ENCODE measurements at places on chromosomes 3 and 15.

- no peak for DNase-seq
Measured at GRCh38 chr3:107858876-107859275, 232.0 kb downstream of the CD47 start.

GRCh38 chr3:141878326-141878725 lies 1.9 kb downstream of the ATP1B3 start:
- DNase-seq, result no peak

DNA sequence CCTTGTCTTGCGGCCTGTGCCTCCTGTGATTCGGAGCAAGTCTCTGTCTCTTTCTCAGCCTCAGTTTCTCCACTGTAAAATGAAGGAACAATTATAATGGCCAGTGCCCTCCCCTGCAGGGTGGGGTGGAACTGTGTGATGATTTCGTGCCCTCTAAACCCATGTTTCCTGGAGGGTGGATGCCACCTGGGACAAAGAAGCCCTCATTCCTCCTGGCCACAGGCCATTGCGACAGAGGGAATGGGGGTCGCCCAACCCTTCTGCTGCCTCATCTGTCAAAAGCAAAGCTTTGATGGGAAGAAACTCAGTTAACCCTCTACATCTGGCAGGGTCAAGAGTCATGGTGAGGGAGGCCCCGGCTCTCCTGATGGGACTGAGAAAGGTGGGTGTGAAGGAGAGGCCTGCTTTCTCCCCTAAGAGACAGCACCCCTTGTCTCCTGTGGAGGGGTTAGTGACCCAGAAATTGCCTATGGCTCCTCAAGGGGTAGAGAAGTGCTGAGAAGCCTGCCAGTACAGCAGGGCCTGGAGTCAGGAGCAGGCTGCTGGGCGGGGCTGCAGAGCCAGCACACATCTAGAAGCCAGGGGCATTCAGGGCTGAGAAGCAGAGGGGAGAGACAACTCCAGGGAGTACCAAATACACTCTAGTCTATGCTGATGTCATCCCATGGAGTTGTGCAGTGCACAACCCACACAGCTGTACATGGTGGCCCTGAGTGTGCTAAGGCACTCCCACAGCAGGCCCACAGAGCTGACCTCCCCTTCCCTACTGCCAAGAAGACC lies 61.0 kb downstream of the PLXNA1 start:
- no peak for DNase-seq

DNA sequence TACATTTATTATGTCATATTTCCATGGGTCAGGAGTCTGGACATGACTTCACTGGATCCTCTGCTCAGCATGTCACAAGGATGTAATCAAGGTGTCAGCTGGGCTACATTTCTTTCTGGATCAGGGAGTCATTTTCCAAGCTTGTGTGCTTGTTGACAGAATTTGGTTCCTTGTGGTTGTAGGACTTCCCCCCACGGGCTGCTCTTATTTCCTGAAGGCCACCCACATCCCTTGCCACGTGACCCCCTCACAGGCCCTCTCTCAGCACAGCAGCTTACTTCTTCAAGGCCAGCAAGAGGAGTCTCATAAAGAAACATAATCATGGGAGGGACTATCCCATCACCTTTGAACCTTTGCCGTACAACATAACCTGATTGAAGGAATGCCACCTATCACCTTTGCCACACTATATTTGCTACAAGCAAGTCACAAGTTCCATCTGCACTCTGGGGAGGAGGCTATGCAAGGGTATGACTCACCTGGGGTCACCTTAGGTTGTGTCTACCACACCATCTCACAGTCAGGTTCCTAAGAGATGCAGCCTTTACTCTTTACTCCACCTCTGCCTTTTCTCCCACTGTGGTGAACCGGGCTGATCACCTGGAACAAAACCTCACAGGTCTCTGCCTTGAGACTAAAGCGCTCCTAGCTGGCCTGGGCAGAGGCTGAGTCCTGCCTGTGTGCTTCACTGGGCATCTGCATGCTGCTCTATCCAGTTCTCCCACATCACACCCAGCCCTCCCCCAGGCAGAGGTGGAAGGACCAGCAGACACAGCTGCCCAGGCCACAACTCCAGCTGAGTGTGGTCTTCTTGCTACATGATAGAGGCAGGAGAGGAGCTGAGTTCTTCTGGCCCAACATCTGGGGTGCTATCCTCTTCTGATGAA lies 13.5 kb downstream of the RAB6B start:
- DNase-seq, result no peak

DNA sequence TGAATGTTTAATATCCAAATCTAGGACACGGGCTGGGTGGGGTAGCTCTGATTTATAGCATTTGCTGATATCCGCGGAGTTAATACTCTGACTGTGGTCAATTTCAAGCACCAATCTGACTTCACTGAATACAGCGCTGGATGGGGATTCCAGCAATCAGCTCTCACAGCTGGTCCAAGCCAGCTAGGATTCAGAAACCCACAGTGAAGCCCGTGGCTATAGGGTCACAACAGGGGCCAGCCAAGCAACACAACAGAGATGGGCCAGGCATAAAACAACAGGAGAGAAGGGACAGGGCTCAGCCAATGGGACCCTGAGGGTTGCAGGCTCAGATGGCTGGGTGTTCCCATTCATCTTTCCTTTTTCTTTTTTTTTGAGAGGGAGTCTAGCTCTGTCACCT lies 5.4 kb upstream of the LMAN1L start:
- DNase-seq, result no peak

DNA sequence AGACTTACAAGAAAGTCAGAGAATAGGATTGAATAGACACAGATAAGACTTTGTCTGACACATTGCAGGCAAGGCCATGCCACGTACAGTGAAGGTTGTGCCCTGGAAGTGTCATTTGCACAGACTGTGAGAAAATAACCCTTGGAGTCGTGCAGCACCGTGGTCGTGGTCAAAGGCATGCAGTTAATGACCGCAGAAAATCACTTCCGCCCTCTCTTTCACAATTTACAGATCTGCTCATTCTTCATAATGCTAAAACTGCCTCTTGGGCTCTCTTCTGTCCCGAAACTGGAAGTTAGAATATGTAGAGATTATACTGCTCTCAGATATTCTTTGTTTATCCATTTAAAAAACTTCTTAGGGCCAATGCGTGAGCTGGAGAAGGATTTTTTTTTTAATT lies 73.2 kb upstream of the CTXND1 start:
- DNase-seq, result no peak

- DNase-seq, result no peak
Measured at GRCh38 chr3:126355777-126356372, 1.3 kb downstream of the KLF15 start.

DNA sequence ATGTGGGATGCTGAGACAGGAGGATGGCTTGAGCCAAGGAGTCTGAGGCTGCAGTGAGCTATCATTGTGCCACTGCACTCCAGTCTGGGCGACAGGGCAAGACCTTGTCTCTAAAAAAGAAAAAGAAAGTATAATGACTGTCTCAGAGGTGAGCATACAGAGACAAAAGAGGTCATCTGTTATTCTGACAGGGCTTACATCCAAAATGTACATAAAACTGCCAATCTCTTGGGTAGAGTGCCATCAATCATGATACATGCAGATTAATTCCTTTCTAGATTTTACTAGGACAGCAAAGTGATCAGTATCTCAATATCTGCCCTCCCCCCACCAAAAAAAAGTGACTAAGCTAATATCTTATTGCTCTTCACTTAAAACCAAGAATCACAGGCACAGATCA lies 41.0 kb downstream of the RFX7 start:
- no peak for DNase-seq

DNA sequence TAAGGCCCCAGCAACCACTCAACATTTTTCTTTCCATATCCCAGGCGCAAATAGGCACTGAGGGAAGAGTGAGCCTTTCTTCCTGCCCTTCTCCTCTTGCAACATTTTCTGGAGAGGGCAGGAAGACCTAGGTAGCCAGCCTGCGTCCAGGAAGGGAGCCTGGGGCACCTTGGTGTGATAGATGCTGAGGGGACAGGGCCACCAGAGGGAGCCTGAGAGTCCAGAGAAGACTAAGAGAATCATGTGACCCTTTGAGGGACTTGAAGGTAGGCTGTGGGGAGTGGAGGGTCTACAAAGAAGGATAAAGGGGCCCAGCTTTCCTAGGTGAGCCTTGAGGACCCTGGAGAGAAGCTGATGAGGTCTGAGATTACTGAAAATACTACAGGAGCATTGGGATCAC lies 346.6 kb downstream of the CNTN6 start:
- no peak for DNase-seq

DNA sequence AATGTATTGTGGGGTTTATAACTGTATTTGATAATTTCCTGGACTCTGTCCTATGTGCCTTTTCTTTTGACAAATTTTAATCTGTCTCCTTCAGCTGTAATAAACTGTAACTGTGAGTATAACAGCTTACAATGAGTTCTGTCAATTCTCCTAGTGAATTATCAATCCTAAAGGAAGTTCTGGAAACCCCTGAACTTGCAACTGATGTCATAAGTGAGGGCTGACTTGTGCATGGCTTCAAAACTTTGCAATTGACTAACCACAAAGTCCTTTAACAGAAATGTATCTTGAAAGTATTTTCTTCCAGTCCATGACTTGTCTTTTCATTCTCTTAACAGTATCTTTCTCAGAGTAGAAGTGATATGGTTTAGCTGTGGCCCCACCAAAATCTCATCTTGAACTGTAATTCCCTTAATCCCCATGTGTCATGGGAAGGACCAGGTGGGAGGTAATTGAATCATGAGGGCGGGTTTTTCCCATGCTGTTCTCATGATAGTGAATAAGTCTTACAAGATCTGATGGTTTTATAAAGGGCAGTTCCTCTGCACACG lies 108.3 kb downstream of the TFDP2 start:
- no peak for DNase-seq

GRCh38 chr3:187955587-187955952 lies 198.4 kb upstream of the LPP start:
- DNase-seq, result no peak

- no peak for DNase-seq
Measured at GRCh38 chr3:53628536-53629401, 134.4 kb downstream of the CACNA1D start.

- no peak for DNase-seq
Measured at GRCh38 chr15:43930556-43930955, 103.8 kb downstream of the WDR76 start.

DNA sequence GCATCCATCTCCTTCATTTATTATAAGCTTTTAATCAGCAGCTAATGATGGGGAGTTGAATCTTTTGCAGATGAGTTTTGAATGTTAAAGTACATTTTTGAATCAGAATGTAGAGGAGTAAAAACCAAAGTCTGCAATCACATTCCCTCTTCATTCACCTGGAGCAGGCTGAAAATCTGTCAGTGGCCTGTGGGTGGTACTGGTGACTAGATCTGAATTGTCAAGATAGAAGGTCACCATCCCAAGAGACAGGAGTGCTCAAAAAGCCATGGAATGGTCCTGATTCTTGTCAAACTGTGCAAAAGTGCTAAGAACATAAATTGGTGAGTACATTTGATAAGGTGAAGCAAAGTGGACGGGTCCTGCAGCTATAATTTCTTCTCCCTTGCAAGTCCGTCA lies 881.3 kb upstream of the NR2F2 start:
- DNase-seq, result no peak

GRCh38 chr3:26768068-26768651 lies 145.6 kb downstream of the LRRC3B start:
- no peak for DNase-seq

- no peak for DNase-seq
Measured at GRCh38 chr3:27094721-27095120, 274.5 kb downstream of the NEK10 start.

Data from activated CD8-positive, alpha-beta memory T cell treated with anti-CD3 and anti-CD28 coated beads for 1 hour (primary cell).